ENCODE measurements at places on chromosomes 11 and 22. TPM values are rescaled to one million over a fixed set of nuclear protein-coding genes. Genes with fewer than 3 reads are reported as not detected.

Gene SHISA8
- total RNA-seq = 0.32 TPM

Gene DNHD1
- 11.0 TPM for total RNA-seq

Gene ST14
- 25.1 TPM for total RNA-seq

Gene GRK2
- 52.8 TPM for total RNA-seq

Gene DYNC2H1
- 21.1 TPM for total RNA-seq

Gene OLFML1
- 1.5 TPM for total RNA-seq

- no peak overlapping the region for H3K4me3 ChIP-seq
- DNase-seq = no peak
- no peaks in the 10 kb centered on the region for H3K27me3 ChIP-seq
- H3K36me3 ChIP-seq = no peaks in the 10 kb centered on the region
- H3K27ac ChIP-seq = no peak overlapping the region
Observed at GRCh38 chr11:25838918-25839625, 492.9 kb upstream of the ANO3 start.

GRCh38 chr11:131579932-131580387 lies 209.5 kb downstream of the NTM start:
- H3K27ac ChIP-seq = no peak overlapping the region
- no peaks in the 10 kb centered on the region for H3K27me3 ChIP-seq
- H3K4me1 ChIP-seq = no peaks in the 10 kb centered on the region
- H3K36me3 ChIP-seq = no peaks in the 10 kb centered on the region

DNA sequence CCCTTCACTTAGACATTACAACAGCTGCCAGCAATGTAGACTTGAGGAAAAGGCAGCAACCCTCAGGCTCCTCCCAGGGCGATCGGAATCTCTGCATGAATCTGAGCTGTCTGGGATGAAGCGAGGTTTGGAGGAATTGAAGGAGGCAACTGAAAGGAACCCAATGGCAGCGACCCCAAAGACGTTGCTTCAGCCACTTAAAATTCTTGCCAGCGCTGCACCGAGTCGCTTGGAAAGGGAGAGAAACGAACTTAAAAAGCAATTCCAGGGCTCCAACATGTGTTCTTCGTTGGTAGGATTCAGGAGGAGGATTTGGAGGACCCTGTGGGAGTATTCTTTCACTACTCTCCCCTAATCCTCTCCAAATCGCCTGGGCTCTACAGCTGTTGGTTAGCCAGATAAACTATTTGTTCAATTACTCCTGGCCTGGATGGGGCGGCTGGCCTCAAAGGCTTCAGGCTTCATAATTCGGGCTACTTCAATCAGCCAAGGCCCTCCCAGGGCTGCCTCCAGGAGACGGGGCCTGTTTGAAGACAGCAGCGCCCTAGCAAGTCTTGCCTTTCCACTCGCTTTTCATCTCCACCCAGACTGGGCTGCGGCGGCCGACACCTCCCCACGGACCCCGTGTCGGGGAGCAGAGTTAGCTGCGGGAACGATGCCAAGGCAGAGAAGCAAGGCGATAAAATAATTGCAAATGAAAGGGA lies 72.4 kb upstream of the TMEM45B start:
- no peaks in the 10 kb centered on the region for H3K4me1 ChIP-seq
- peak; percentile 51 for DNase-seq
- H3K27ac ChIP-seq = no peak overlapping the region
- no peak overlapping the region for H3K4me3 ChIP-seq

- H3K36me3 ChIP-seq = no peaks in the 10 kb centered on the region
- no peaks in the 10 kb centered on the region for H3K27me3 ChIP-seq
- no peak for DNase-seq
Observed at GRCh38 chr22:47388331-47388730, 625.9 kb downstream of the TBC1D22A start.

DNA sequence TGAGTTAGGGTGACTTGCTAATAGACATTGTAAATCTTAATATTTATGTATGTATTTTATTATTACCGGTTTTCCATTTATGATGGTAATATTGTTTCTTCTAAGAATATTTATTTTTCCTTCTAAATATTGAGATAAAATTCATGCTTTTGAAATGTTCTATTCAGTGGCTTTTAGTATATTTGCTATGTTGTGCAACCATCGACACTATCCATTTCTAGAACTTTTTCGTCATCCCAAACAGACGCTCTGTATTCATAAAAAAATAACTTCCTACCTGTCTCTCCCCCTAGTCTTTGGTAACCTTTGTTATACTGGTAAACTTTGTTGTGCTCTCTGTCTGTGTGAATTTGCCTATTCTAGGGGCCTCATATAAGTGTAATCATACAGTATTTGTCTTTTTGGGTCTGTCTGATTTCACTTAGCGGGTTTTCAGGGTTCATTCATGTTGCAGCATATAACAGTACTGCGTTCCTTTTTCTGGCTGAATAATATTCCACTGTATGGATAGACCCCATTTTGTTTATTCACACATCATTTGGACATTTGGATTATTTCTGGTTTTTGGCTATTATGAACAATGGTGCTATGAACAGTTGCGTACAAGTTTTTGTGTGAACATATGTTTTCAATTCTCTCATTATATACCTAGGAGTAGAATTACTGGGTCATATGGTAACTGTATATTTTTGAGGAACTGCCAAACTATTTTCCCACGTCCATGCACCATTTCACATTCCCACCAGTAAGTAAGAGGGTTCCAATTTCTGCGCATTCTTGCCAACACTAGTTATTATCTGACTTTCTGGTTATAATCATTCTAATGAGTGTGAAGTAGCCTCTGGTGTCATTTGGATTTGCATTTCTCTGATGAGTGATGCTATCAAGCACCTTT lies 15.9 kb downstream of the NEAT1 start:
- H3K27me3 ChIP-seq = no peaks in the 10 kb centered on the region
- H3K27ac ChIP-seq = no peak overlapping the region
- H3K36me3 ChIP-seq = peaks cover 66% of the 10 kb centered on the region
- no peak overlapping the region for H3K4me3 ChIP-seq
- no peaks in the 10 kb centered on the region for H3K4me1 ChIP-seq

DNA sequence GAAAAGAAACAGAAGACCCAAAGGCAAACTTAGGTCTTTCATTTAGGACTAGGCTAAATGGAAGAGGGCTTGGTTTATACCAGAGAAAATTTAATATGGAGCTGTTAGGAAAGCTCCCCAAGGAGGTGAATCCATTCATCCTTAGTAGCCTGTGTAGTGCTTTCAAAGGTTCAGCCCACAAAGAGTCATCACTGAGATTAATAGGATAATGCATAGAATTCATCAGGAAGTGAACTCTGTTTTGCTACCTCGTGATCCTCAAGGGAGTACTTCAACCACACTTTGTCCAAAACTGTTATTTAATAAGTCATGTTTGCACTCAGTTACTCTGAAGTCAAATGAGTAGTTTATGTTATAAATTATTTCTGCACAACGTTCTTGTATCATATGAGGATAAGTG lies 43.3 kb upstream of the MMP7 start:
- no peaks in the 10 kb centered on the region for H3K27me3 ChIP-seq
- H3K36me3 ChIP-seq = no peaks in the 10 kb centered on the region

DNA sequence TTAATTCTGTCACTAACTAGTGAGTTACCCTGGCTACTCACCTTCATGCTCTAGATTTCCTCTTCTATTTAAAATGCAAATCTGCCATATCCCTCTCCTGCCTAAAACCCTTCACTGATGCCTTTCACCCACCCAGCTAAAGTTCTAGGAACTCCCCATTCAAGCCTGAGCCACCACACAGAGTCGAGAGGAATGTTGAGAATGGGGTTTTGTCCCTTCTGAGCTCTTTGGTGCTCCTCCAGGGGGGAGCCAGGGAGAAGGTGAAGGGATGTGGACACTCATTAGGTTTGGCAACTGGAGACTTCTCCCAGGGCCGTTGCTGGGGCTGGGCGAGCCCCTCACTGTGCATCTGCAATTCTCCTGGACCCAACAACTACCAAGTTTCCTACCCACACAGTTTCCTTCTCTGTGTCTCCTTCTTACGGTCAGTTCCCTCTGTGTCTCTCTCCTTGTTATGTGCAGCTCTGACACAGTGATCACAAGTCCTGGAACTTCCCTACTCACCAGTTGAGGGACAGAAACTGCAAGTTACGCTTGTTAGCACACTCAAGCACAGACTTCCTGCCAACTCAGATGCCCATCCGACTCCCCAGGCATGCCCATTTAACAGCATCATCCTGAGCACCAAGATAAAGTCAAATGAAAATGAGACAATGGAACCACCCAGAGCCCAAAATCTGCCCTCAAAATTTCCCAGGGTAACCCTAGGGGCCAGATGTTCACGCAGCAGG lies 6.5 kb upstream of the IL10RA start:
- peaks cover 11% of the 10 kb centered on the region for H3K27me3 ChIP-seq
- H3K4me3 ChIP-seq = peak overlapping the region; percentile 33
- no peaks in the 10 kb centered on the region for H3K36me3 ChIP-seq
- H3K4me1 ChIP-seq = peaks cover 4% of the 10 kb centered on the region
- no peak overlapping the region for H3K27ac ChIP-seq

GRCh38 chr22:27299181-27300085 lies 502.1 kb downstream of the MN1 start:
- H3K4me3 ChIP-seq = no peak overlapping the region
- H3K4me1 ChIP-seq = peaks cover 5% of the 10 kb centered on the region
- peak overlapping the region; percentile 45 for H3K27ac ChIP-seq

DNA sequence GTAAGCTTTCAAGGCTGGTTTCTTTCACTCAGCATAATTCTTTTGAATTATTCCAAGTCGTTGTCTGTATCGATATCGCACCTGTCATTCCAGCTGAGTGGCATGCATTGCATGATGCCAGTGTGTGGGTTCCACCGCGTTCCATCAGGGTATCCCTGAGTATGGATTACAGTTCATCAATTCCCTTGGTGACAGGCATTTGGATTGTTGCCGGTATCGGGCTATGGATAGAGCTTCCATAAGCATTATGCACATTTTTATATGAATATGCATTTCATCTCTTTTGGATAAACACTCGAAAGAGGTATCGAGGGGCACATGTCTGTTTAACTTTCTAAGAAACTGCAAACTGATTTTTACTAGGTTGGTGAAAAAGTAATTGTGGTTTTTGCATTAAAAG lies 698.8 kb downstream of the BRD1 start:
- H3K27ac ChIP-seq = no peak overlapping the region
- H3K36me3 ChIP-seq = no peaks in the 10 kb centered on the region
- no peak overlapping the region for H3K4me3 ChIP-seq
- no peaks in the 10 kb centered on the region for H3K4me1 ChIP-seq
- no peaks in the 10 kb centered on the region for H3K27me3 ChIP-seq

GRCh38 chr11:48047616-48048015 lies 67.3 kb downstream of the PTPRJ start:
- DNase-seq = no peak
- H3K36me3 ChIP-seq = no peaks in the 10 kb centered on the region
- no peak overlapping the region for H3K27ac ChIP-seq
- H3K27me3 ChIP-seq = no peaks in the 10 kb centered on the region
- H3K4me3 ChIP-seq = no peak overlapping the region

DNA sequence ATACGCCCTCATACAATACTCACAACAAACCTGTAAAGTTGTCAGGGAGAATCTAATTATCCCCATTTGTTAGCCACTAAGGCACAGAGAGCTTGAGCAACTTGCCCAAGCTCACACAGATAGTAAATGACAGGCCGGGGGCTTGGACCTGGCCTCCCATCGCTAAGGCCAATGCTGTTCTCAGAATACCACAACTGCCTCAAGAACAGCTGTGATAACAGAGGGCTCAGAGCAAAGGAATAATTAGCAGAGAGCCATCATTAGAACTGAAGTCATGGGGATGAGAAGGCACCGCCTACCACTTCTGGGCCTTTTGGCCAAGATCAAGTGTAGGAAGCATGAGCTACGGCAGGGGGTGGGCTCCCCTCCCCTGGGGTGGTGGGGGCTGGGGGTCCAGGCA lies 98.6 kb downstream of the FEZ1 start:
- H3K27ac ChIP-seq = no peak overlapping the region
- H3K27me3 ChIP-seq = peaks cover 40% of the 10 kb centered on the region
- H3K4me3 ChIP-seq = no peak overlapping the region
- DNase-seq = no peak

DNA sequence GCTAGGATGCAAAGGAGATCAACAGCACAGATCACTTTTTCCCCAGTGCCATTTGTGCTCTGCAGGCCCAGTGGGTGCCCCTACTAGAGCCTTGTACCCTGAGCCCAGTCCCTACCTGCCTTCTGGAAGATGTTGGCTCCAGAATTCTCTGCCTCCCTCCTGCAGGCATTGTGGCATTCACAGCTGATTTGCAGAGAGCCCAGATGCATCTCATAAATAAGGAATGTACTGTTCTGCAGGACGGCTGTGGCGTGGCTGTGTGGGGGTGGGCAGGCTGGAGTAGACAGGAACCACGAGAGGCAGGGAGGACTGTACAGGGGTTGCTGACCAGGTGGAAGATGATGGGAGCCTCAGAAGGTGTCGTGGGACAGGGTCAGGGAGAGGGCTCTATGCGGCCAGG lies 11.2 kb upstream of the MIAT start:
- H3K36me3 ChIP-seq = no peaks in the 10 kb centered on the region
- peak overlapping the region; percentile 12 for H3K27ac ChIP-seq
- H3K4me3 ChIP-seq = no peak overlapping the region
- DNase-seq = no peak
- peaks cover 31% of the 10 kb centered on the region for H3K27me3 ChIP-seq

DNA sequence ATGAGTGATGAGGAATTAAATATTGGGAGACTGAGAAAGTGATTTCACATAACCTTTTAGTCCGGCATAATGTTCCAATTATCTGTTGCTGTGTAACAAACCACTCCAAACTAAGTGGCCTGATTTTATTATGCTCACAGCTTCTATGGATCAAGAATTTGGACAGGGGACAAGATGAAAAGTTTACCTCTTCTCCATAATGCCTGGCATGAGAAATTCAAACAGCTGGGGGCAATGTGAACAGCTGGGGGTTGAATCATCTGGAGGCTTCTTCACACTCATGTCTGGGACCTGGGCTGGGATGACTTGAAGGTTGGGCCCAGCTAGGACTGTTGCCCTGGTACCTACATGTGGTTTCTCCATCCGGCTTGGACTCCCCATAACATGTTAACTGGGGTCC lies 99.4 kb upstream of the DRD2 start:
- no peak overlapping the region for H3K27ac ChIP-seq
- peak; percentile 27 for DNase-seq
- peaks cover 14% of the 10 kb centered on the region for H3K4me1 ChIP-seq
- no peak overlapping the region for H3K4me3 ChIP-seq
- peaks cover 16% of the 10 kb centered on the region for H3K27me3 ChIP-seq

DNA sequence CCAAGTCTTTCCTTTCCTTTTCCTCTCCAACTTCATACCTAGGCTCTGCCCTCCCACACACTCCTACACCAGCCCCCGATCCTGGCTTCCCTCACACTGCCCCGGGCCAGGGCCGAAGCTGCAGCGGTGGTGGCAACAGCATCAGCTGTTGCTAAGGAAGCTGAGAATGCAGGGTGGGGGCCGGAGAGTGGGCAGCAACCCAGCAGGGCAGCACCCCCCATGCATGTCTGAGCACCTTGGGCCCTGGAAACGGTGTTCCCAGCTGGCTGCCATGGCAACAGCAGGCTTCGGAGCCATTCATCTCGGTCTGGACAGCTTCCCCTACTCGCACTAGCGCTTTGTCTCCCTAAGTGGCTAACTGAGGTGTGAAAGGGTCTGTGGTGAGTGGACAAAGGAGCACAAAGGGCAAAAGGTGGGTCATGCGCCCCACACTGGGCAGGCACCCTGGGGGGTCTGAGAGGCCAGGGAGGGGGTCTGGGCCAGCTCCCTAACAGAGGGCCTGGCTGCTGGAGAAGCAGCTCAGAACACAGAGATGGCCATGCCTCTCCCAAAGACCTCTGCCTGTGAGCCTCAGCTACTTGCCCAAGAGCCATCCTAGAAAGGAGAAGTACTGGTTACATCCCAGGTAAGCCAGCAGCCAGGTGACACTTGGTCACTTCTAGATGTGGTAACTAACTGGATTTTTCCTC lies 42.1 kb upstream of the JAM3 start:
- DNase-seq = peak; percentile 95
- H3K36me3 ChIP-seq = no peaks in the 10 kb centered on the region
- peak overlapping the region; percentile 70 for H3K27ac ChIP-seq
- H3K27me3 ChIP-seq = peaks cover 11% of the 10 kb centered on the region

All from endodermal cell (in vitro differentiated cells).